ENCODE measurements at places on chromosomes 16 and 17.

DNA sequence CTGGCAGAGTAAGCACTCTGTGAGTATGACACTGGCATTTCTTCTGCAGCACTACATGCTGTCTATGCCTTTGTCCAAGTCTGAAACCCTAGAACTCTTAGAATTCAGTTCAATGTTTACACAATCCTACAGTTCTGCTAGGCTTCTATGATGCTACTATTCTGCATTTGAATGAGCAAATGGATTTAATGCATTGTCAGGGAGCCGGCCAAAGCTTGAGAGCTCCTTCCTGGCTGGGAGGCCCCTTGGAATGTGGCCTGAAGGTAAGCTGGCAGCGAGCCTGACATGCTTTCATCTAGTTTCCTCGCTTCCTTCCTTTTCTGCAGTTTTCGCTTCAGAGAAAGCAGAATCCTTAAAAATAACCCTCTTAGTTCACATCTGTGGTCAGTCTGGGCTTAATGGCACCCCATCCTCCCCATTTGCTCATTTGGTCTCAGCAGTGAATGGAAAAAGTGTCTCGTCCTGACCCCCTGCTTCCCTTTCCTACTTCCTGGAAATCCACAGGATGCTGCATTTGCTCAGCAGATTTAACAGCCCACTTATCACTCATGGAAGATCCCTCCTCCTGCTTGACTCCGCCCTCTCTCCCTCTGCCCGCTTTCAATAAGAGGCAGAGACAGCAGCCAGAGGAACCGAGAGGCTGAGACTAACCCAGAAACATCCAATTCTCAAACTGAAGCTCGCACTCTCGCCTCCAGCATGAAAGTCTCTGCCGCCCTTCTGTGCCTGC, at the start of gene CCL2:
Gene CCL2, plus strand, starts transcription at position 635 of the 730 bp plus-strand sequence. Its CDS starts 65 bp downstream, at position 700.
- DNase-seq, result no peak

DNA sequence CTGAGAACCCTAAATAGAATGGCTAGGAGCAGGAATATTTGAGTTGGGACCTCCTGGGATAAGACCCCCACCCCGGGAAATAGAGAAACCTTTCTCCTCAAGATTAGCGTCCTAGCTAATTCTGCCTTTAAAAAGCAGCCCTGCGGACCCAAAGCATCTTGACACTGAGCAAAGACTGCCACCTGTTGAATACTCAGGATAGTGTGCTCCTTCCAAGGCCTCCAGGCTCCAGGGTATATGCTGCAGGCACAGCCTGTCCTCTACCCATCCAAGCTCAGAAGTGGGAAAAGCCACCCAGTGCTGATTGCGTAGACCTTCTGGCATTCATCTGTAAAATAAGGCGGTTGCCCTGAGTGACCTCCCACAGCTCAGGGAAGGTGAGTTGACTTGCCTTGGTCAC, 456.2 kb upstream of the DYNLRB2 start:
- peak; percentile 15 for DNase-seq

DNA sequence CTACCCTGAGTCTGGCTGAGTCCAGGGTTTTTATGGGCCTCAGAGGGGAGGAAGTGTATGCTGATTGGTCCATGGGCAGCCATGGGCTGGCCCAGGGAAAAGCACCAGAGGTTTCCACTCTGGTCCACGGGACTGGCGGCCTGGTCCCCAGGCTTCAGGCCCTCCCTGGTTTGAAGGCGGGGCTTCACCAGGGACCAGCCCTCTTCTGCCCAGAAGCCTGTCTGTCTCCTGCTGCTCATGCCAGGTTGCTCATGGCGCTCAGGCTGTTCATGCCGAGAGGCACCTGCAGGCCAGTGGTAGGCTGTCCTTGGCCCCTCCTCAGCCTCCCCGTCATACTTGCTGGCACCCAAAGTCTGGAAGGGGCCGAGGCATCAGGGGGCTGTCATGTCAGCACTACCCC, 45.0 kb upstream of the CLEC19A start:
- DNase-seq, result no peak

- DNase-seq, result no peak
These were observed 102.7 kb downstream of the CLEC16A start for GRCh38 chr16:11047057-11047456.

DNA sequence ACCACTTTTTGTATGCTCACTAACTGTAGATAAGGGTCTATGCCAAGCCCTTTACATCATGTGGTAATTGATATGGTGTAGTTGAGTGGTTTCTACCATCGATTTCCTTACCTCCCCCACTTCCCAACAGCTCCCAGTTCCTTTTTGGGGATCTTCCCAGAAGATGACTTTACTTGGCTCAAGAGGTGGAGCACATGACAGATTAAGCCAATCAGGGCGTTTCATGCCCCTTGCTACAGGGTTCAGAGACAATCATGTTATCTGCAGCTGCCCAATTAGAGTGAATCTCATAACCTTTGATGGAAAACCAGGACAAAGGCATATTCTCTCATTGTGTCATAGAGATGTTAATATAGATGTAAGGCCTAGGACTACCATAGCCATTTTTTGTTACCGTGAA, 16.2 kb upstream of the BMERB1 start:
- no peak for DNase-seq

DNA sequence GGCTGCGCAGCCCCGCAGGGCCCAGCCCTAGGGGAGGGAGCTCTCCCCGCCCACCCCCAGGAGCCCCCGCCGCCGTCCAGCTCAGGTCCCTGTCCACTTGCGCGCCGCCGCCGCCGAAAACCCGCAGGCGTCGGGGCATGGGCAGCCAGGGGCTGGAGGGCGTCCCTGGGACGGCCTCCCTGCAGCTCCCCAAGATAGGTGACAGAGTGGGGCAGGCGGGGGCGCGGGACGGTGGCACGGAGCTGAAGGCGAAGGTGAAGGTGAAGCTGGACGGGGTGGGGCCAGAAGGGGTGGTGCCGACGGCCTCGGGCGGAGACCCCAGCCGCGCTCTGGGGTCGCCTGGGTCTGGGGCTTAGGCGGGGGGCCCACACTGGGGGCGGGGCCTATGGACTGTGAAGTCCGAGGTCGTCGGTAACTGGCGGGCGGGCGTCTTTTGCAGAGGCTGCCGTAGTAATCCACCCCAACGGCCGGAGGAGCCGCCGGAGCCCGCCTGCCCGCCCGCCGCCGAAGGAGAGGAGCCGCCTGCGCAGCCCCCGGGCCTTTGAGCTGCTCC, 27.2 kb downstream of the SREBF1 start:
- no peak for DNase-seq

- DNase-seq, result no peak
These were observed 50.9 kb downstream of the HELZ start for GRCh38 chr17:67194134-67194533.

DNA sequence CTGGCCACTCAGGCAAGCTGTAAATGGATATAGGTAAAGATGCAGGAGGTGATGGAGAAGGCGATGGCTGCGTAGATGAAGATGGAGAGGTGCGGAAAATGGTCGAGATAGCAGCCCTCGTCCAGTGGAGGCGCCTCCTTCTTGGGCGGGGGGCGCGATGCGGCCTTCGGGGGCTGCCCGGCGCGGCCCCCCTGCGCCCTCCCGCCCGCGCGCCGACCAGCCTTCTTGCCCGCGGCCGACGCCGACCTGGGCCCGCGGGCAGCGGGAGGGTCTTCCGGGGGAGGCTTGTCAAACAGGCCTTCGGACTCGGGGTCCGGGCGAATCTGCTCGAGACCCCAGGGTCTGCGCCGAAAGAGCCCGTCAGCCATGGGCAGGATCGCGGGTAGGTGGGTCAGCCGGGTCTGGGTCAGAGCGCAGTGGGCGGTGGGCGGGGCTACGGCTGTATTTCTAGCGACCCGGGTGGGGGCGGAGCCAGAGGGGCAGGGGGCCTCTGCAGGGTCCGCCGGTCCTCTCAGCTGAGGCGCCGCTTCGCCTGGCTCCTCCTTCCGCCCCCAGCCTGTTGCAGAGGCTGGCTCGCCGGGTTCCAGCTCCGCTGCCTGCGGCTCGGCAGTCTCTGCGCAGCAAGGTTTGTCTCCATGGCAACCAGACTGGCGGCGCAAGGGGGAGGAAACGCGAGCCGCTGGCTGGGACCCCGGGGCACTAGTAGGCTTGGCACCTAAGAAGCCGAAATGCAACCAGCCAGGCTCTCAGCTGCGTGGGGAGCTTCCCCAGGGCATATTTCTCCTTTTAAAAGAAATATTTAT, 14.4 kb downstream of the MIS12 start:
- peak; percentile 68 for DNase-seq

GRCh38 chr16:83727751-83728352, 79.9 kb upstream of the HSBP1 start:
- no peak for DNase-seq

DNA sequence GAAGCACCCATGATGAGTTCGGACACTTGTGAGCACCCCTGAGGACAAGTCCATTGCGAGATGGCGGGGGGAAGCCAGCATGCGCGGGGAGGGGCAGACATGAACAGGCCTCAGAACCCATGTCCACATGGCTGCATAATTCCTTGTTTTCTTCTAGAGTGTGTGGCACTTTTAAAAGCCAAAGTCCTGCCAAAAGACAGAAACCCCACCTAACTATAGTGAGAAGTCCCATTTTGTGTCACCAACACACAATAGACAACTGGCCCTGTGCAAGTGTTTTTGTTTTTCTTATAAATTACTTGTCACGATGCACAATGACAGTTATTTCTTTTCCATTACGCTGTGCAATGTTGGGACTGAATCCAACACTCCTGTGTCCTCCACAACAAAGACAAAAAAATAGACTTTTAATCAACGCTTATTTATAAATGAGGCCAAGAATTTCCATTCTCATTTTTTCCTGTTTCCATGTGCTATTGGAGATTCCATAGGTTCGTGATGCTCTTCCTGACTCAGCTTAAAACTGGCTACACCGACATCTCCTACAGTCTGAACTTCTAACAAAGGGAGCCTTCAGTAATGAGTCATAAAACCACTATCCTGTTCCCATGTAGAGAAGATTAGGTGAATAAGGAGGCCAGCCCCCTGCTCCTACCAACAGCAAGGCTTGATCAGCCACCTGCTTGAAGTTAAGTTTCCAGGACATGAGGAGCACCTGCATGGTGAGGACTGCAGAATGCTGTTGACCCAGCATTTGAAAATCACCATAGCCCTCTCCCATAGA, 98.9 kb downstream of the ZNF423 start:
- DNase-seq, result no peak

GRCh38 chr16:4803401-4803844, 990 bp upstream of the ROGDI start:
- DNase-seq, result no peak

- no peak for DNase-seq
These were observed 8.1 kb downstream of the SLC5A11 start for GRCh38 chr16:24853830-24854229.

DNA sequence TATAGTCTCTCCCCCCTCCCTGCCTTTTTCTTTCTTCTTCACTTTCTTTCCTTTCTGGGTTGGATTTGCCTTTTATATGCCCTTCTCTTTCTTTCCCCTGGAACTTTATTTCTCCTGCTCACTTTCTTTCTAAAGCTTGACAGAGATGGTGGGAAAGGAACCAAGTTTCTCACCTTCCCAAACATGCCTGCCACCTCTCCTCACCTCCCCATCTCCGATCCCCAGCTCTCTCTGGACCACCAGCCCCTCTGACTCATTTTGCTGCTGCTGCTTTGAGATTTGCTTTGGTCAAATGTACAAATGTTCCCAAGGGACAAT, 6.7 kb upstream of the LHX1 start:
- DNase-seq, result no peak

- no peak for DNase-seq
These were observed 136.0 kb upstream of the C17orf78 start for GRCh38 chr17:37239690-37240334.

DNA sequence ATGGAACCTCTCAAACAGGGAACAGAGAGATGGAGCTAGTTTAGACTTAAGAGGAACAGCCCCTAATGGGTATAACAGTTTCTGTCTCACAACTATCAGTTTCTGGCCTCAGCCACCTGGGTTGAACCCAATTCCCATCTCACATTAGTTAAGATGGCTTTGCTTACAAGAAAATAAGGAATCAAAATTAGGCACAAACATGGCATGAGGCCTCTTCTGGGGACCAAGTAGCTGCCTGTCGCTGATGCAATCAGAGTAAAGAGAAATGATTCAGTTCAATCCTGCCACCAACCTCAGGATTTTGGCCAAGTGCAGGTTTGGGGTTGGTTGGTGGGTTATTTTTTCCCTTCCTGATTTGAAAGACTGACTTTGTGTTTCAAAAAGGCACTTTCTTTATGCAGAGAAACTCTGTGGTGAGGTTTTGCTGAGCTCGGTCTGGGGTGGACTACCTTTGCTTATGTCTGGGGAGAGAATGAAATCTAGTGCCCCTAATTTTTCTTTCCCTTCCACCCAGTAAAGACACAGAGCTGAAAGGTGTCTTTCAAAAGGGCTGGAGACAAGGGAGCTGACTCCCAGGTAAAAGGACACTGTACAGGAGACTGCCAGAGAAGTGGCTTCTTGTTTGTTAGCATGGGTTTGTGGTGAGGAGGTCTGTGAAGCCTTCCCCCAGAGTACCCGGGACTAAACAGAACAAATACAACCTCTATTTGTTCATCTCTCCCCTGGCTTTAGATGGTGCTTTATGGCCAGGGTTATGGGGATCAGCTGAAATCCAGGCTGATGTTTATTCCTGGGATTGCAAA, 44.8 kb upstream of the NFAT5 start:
- peak; percentile 15 for DNase-seq

GRCh38 chr16:2472885-2473445, 1.9 kb downstream of the NTN3 start:
- DNase-seq, result no peak

DNA sequence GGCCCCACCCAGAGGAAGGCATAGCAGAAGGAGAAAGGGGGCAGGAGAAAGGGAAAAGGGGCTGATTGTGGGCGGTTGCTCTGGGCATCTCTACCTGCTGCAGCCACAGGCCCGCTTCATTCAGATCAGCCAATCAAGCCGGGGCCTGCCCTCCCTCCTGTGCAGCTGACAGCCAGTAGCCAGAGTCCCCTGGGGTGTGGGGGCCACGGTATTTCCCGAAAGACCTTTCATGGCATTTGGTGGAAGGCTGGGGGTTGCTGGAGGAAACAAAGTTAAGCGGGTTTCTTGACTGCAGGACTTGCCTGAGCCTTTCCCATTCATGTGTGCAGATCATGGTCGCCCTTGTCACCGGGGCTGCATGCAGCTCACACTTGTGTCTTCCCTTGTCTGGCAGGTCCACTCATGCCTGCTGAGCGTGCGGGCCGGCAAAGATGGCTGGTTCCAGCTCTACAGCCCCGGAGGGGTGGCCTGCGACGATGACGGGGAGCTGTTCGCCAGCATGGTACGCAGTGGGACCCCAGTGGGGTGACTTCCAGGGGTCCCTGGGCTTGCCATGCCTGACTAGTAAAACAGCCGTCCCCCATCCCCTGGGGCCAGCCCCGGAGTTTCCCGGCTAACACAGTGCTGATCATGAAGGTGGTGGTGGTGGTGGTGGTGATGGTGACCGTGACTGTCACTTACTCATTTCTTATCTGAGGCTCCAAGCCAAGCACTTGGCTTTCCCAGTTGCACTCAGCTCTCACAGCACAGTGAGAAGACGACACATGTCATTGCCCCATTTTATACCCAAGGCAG, 82.7 kb upstream of the PLCG2 start:
- no peak for DNase-seq

Measured in stimulated activated CD4-positive, alpha-beta T cell treated with anti-CD3 and anti-CD28 coated beads, Interleukin-4, amount 100 ng/mL, for 24 hours (primary cell).